GM10248 (cell line): ENCODE measurements at places on chromosomes 4 and X.

- DNase-seq = no peak
Observed at GRCh38 chr4:108544481-108544880, 75.9 kb upstream of the RPL34 start.

- DNase-seq = peak; percentile 71
Observed at GRCh38 chr4:8228319-8229250, 29.5 kb downstream of the SH3TC1 start.

DNA sequence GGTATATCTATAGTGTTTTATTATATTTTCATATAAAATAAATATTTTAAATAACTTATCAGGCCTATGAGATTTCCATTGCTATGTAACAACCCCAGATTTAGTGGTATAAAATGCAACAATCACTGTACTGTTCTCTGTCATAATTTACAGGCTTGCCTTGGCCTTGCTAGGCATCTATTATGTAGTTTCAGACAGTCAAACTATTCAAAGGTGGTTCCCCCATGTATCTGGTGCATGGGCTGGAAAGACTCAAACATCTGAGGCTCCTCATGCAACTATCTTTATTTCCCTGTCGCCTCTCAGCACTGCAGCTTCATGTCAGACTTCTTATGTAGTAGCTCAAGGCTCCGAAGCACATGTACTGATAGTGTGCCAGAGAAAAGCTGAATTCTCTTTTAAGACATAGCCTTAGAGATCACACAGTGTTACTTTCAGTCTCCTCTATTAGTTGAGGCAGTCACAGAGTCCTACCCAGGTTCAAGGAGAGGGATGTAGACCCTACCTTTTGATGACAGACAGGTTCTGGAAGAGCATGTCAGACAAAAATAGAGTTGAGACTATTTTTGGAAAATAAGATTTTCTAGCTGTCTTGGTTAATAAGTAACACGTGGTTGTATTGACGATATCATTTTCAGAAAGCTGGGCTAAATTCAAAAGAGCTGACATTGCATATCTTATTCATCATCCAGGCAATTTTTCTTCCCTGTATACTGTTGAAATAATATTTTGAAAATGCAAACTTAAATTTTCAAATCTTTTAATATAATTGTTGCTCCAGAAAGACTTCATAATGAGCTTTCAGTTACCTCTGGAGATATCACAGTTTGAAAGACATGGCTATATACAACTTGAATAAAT lies 19.4 kb downstream of the MTTP start:
- DNase-seq = no peak

DNA sequence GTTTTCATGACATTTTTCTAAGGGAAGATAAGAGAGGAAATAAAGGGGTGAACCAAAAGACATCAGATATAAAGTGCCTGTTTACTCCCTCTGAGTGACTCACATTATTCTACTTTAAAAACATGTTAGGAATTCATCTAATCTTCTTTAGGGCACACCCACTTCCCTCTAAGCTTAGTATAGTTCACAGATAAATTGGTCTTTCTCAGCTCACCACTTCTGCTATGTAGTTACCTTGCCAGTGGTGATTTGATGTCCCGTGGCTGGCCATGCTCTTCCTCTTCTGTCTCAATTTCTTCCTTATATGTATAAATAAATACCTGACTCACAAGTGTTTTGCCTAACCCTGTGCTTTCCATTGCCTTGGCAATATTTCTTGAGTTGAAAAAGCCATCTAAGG lies 96.8 kb downstream of the PDLIM5 start:
- no peak for DNase-seq

GRCh38 chr4:56821381-56822243 lies at the start of gene SPINK2:
Gene SPINK2 (minus strand): TSS chr4:56821701. CDS start chr4:56821662, 39 bp downstream.
- peak; percentile 48 for DNase-seq

- DNase-seq = no peak
Observed at GRCh38 chr4:3683744-3684421, 82.3 kb upstream of the ADRA2C start.

DNA sequence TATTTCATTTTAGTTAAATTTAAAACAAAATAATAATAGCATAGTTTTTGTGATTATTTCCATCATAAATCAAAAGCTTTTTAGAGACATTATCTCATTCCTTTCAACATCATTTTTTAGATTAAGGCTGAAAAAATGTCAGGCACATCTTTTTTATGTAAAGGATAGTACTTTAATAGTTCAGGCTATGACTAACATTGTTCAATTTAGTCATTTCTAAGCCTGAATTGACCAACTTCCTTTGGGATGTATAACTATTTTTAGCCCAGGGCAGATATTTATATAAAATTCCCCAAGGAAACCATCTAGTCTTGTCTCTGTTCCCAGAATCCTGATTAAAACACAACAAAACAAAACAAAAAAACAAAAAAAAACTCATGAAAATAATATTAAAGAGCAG lies 145.6 kb upstream of the PCDH18 start:
- DNase-seq = no peak

DNA sequence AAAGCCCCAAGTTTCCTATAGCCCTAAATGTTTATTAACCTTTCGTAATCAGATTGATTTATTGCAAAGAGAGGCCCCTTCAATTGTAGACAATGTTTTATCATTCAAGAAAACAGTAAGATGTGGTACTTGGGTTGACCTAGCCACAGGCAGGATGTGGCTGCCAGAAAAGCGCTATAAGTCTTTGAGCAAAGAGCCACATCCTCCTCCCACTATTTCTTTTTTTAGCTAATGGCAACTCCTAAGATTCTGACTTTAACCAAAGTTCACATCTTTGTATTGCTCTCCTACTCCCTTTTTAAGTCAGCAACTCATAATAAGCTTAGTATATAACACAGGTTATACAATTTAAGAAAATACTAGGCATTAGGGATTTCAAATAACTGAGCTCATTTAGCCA lies 70.7 kb upstream of the PPP3CA start:
- DNase-seq = peak; percentile 45

DNA sequence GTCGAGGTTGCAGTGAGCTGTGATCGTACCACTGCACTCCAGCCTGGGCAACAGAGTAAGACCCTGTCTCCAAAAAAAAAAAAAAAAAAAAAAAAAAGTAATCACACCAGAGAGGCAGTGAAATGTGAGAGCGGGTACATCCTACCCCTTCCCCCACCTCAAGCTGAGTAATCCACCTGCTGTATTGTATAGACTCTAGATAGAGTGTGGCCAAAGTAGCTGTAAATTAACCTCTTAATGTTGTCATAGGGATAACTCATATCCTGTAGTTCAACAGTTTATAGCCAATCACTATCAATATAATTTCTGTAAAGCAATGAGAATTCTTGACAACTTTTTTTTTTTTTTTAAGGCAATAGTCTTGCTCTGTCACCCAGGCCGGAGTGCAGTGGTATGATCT lies 30.8 kb downstream of the TNIP2 start:
- no peak for DNase-seq

DNA sequence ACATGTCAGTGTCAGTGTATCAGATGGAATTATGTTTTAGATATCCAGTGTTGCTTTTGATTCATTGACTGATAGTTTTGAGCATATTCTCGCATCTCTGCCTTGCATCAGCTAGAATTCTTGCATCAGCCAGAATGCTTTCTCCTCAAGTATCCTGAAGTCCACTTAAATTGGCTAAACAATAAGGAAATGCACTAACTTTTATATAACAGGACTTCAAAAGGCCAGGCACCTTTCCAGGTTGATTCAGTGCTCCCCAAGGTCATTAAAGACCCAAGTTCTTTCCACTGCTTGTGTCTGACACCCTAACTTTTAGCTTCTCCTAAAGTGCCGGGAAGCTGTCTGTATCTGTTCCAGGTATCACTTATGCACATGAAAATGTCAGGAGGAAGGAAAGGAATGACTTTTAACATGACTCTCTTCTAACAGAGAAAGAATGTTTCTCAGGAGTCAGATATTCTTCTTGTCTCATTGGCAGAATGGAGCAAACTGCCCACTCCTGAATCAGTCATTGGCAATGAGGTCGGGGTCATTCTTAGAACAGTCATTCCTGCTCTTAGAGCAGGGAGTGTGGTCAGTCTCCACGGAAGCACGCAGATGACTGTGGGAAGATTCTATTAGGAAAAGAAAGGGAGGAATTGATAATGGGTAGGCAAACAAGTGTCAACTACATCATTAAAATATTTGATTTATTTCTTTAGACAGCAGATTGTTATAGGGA lies 92.9 kb upstream of the TLL1 start:
- DNase-seq = no peak

- no peak for DNase-seq
Observed at GRCh38 chr4:142404191-142404611, 441.9 kb downstream of the INPP4B start.
